ENCODE measurements at places on chromosomes 4 and X.

DNA sequence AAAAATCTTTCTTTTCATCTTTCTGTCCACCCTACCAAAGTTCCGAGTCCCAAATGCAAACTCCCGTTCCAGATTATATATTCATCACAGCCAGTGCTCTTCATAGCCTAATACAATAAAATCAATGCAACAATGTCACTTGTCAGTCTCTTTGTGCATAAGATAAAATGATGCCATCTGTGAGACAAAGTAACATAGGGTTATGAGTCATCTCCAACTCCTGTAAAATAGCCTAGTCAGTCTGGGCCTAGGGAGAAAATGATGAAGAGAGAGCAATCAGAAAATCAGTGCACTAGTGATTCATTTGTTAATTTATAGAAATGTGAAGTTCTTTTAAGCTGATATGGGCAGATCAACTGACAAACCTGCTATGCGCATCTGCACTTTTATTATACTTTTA is 689.1 kb upstream of the DIAPH2 start:
- DNase-seq = no peak

- no peak for DNase-seq
These were observed 216.4 kb upstream of the RASGEF1B start for GRCh38 chr4:81688085-81688484.

GRCh38 chr4:13642170-13642950 is 14.8 kb upstream of the BOD1L1 start:
- DNase-seq = no peak

- DNase-seq = no peak
These were observed 54.9 kb downstream of the MAD2L1 start for GRCh38 chr4:120011725-120012124.

GRCh38 chr4:128068918-128069317 is 7.8 kb downstream of the LARP1B start:
- no peak for DNase-seq

- DNase-seq = no peak
These were observed 23.0 kb upstream of the MSANTD1 start for GRCh38 chr4:3225936-3226335.

GRCh38 chr4:41258783-41259182 is 2.1 kb downstream of the UCHL1 start:
- DNase-seq = no peak

DNA sequence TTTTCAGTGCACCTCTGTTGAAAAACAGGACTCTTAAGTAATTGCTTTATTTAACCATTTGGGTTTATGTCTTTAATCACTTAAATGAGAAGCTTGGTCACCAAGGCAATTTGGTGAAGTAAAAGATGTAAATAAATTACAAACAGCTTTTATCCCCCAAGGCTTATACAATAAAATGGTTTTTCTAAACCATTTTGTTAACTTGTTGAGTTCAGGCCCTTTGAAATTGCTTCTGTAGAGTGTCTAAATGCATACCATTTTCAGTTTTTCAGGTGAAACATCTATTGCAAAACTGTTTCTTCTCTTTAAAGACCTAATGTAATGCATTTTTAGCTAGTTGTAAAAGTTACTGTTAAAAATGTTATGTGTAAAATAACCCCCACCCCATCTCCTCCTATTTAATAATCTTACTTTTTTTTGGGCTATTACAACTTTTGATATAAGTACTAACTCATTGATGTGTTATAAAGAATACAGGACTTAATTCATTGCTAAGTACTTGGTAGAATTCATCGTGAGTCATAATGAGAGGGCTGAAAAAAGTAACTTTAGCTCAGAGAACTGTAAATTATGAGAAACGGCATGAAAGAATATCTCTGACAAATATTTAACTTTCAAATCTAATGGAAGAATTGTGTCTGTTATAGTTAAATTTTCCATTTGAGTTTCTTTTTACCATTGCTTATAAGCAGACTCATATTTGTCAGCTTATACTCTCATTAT is 4.5 kb downstream of the RAPGEF2 start:
- DNase-seq = no peak

DNA sequence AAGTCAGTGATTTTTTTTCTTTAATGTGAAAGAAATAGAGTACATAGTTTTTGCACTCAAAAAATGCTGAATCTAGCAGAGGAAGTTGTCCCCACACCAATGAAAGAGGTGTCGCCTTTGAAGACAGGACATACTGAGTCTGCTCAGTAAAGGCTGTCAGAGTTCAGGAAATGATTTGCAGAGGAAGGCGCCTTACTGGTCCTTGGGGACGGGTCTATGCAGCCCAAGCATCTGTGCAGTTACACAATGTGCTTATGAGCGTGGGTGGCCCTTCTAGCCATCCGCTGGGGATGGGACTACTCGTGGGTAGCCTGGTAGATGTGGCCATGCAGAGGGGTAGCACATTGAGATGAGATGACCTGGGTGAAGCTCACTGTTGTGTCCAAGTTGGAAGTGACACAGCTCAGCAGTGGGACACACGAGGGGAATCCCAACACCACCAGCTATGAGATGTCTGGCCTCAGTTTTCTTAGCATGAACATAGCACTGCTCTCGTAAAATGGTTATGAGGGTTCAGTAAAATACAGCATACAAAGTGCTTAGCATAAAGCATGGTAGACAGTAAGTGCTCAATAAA is 116.5 kb upstream of the RBPJ start:
- no peak for DNase-seq

DNA sequence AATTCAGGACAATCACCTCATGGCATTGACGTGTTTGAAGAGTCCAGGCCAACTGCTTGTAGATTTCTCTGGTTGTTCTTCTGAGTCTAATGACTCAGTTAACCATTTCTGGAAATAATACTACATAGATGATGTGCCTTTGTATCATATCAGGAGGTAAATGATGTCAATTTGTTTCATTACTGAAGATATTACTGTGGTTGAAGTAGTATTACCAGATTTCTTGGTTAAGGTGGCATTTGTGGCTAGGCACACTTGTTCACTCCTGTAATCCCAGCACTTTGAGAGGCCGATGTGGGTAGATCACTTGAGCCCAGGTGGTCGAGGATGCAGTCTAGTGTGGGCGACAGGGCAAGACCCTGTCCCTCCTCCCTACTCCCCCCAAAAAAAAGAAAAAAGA is 15.7 kb downstream of the RPL9 start:
- DNase-seq = no peak

DNA sequence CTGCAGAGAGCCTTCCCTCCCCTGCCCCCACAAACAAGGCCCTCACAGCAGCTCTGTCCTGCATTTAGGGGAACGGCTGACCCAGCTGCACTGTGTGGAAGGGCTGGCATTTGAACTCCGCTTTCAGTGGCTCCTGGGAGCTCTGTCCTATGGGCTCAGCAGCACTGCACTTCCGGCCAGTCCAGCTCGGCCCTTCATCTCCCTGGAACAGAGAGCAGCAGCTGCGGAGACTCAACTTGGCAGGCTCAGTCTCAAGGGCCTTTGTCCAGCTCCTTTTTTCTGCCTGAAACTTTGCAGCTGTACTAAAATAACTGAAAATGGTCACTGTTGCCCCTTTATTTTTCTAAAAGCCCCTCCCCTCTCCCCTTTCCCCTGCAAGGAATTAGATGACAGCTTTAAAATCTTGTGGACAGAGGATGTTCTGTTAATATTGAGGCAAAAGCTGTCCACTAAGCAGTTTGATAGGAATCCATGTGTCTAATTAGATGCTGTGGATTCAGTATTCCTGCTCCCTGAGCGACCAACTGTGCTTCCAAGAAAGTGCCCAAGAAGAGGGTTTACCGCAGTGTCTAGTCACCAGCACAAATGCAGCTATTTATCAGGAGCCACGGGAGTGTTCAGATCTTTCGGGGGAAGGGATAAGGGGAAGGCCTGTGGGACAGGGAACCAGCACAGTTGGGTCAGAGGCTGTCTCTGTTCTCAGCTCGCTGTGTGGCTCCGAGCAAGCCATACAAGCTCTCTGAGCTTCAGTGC is 133.1 kb downstream of the AFAP1 start:
- no peak for DNase-seq

GRCh38 chr4:120855307-120856001 is 67.1 kb downstream of the PRDM5 start:
- DNase-seq = no peak

GRCh38 chrX:15998350-15998749 is 125.0 kb upstream of the GRPR start:
- no peak for DNase-seq

- no peak for DNase-seq
These were observed 840 bp downstream of the GUF1 start for GRCh38 chr4:44679060-44679459.

- no peak for DNase-seq
These were observed 128.7 kb downstream of the MSL3 start for GRCh38 chrX:11886745-11887144.

- DNase-seq = no peak
These were observed 24.3 kb upstream of the PGM2 start for GRCh38 chr4:37802068-37802666.

DNA sequence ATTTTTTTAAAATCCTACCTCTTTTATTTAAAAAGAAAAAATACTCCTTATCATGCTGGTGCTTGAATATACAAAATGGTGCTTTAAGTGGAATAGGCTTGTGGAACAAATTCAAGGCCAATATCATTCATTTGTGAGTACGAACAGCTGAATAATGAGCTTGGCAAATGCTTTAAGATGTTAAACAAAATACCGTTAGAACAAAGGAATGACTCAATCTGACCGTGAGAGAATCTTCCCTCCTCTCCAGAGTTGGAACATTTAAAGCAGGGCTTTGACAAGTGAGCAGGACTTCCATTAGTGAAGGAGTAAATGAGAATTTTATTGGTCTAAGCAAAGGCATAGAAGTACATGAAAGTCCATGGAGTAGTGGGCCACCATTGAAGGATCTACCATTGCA is 74.5 kb downstream of the DCLK2 start:
- DNase-seq = no peak

DNA sequence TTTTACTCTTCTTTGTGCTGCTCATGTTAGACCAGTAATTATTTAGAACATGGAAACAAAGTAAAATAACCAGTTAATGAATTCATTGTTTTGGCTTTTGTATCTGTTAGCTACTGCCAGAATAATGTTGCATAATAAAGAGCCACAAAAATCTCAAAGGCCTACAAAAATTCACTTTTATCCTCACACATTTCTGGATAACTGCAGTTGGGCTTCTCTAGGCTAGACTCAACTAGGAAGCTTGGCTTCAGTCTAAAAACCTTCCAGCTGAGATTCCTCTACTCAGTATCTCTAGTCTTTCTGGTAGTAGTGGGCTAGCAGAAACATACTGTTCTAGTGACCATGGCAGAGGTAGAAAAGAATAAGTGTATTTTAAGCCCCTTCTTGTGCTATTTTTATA is 73.0 kb downstream of the FAT4 start:
- DNase-seq = no peak

DNA sequence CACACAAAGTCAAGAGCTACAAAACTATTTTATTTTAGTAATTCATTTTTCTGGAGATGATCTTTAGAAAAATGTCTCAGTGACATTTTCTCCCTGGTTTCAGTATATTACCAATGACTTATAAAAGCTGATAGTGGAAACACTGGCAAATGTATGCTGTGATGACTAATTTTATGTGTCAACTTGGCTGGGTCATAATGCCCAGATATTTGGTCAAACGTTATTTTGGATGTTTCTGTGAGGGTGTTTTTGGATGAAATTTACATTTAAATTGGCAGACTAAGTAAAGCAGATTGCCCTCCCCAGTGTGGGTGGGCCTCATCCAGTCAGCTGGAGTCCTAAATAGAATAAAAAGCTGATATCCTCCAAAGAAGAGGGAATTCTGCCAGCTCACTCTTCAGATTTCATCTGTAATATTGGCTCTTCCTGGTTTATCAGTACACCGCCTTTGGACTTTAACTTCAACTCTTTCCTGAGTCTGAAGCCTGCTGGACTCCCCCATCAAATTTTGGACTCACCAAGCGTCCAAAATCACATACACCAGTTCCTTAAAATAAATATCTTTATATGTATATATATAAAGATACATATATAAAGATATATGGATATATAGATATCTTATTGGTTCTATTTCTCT is 31.2 kb upstream of the RAB40A start:
- DNase-seq = no peak

- DNase-seq = no peak
These were observed 579 bp downstream of the OGT start for GRCh38 chrX:71533516-71533850.

GRCh38 chr4:137387924-137388323 is 144.4 kb downstream of the PCDH18 start:
- no peak for DNase-seq

DNA sequence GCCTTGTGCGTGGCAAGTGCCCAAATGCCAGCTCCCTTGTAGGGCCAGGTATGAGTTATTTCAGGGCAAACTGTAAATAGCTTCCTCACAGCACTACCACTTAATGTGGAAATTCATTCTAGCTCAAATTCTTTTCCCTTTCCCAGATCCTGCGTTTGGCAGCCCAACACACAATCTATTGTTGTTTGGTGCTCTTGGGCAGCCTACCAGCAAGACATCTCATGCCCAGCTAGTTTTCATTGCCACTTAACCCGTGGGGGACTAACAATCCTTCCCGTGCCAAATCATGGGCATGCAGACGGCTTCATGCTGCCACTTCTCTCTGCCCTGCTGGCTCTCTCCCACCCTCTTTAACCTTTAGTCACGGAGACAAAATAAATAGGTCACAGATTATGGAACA is 454.2 kb downstream of the GRIA2 start:
- DNase-seq = no peak

GRCh38 chr4:39230462-39230861 is 48.1 kb downstream of the WDR19 start:
- no peak for DNase-seq

DNA sequence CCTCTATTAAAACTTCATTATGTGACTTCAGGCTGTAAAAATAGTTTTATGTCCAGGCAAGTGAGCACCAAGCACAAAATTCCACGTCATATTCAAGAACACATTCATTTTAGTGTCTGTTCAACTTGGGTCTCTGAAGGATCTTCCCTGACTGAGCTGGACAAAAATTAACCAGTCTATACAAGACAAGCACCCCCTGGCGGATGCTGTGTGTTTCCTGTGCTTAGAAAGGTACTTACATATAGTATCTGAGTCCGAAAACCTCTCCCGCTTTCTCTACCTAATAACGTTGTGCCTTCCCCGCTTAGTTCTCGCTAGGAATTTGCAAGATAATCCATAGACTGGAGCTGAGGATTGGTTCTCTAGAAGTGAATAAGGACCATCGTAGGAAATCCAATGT is 2214.5 kb upstream of the TENM3 start:
- DNase-seq = no peak

All from stimulated activated CD4-positive, alpha-beta T cell treated with anti-CD3 and anti-CD28 coated beads, Interleukin-4, amount 100 ng/mL, for 48 hours (primary cell).